ENCODE measurements at places on chromosomes 1 and 21.

- H3K27ac ChIP-seq, result peak overlapping the region; percentile 35
- H3K4me1 ChIP-seq, result peaks cover 20% of the 10 kb centered on the region
- no peak overlapping the region for H3K4me3 ChIP-seq
- H3K27me3 ChIP-seq, result no peaks in the 10 kb centered on the region
These were observed 65.7 kb upstream of the MORC3 start for GRCh38 chr21:36254106-36254941.

GRCh38 chr1:90476994-90477393, 240.1 kb downstream of the BARHL2 start:
- DNase-seq, result no peak
- H3K27me3 ChIP-seq, result no peaks in the 10 kb centered on the region
- no peak overlapping the region for H3K4me3 ChIP-seq
- H3K36me3 ChIP-seq, result no peaks in the 10 kb centered on the region

DNA sequence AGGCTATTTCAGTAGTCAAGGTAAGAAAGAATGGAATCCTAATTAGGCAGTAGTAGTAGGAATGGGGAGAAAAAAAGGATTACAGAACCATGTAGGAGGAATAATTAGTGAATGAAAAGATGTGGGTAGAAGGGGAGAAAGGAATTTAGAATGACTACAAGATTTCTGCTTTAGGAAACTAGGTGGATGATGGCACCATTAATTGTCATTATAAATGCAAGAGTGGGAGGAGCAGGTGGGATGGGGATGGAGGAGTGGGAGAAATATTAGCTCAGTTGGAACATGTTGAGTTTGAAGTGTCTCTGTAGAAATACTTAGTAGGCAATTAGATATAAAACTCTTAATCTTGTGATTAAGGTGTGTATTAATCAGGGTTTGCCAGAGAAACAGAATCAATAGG, 50.0 kb upstream of the C21orf91 start:
- H3K4me3 ChIP-seq, result no peak overlapping the region
- no peaks in the 10 kb centered on the region for H3K4me1 ChIP-seq
- DNase-seq, result no peak
- no peak overlapping the region for H3K27ac ChIP-seq
- H3K36me3 ChIP-seq, result no peaks in the 10 kb centered on the region
- H3K27me3 ChIP-seq, result no peaks in the 10 kb centered on the region

- H3K4me1 ChIP-seq, result peaks cover 92% of the 10 kb centered on the region
- H3K36me3 ChIP-seq, result peaks cover 75% of the 10 kb centered on the region
- DNase-seq, result peak; percentile 58
- peak overlapping the region; percentile 83 for H3K27ac ChIP-seq
- no peaks in the 10 kb centered on the region for H3K27me3 ChIP-seq
- H3K4me3 ChIP-seq, result peak overlapping the region; percentile 44
These were observed 16.0 kb downstream of the ITPKB start for GRCh38 chr1:226722901-226723656.

- peaks cover 10% of the 10 kb centered on the region for H3K4me1 ChIP-seq
- peaks cover 58% of the 10 kb centered on the region for H3K27me3 ChIP-seq
- no peak overlapping the region for H3K27ac ChIP-seq
- no peaks in the 10 kb centered on the region for H3K36me3 ChIP-seq
- H3K4me3 ChIP-seq, result no peak overlapping the region
These were observed 11.5 kb upstream of the COL16A1 start for GRCh38 chr1:31715087-31715872.

DNA sequence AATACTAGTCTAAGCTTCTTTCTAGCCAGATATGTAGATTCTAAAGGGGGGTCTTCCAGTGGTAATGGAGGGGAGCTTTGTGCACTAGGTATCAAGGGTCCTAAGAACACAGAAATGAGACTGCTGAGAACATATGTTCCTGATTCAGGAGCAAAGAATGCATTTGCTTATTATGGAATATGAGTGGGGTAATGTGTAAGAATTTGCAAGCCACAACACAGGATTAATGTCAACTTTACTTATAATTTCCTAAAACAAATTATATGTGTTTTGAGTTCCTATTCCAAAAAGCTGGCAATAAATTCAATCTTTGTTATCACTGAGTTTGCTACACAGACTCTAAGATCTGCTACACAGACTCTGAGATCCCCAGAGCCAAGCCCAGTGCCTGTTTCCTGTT, 357.0 kb upstream of the PTBP2 start:
- H3K36me3 ChIP-seq, result no peaks in the 10 kb centered on the region
- DNase-seq, result no peak
- H3K27ac ChIP-seq, result no peak overlapping the region
- H3K4me1 ChIP-seq, result peaks cover 5% of the 10 kb centered on the region
- no peaks in the 10 kb centered on the region for H3K27me3 ChIP-seq

DNA sequence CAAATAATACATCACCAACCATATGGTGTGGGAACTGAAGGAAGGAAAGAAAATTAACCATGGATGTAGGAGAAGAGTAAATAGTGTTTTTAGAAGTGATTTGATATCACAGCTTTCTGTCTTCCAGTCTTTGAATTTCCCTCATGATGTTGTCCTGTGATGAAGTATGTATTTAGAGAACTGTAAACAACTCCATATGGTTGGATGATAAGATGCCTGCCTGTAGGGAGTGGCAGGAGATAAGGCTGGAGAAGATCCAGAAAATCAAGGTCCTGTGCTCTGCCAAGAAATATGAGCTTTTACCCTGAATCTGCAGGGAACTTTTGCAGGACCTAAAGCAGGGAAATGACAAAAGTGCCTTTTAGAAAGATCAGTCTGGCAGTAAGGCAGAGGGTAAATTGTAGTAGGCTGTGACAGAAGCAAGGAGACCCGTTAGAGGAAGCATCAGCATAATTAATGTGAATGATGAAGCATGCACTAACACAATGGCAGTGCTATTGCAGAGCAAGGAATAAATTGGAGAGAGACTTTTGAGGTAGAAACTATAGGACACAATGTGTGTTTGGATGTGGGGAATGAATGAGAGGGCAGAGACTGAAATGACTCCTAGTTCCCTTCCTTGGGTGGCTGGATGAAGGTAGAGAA, 21.9 kb downstream of the CEPT1 start:
- no peaks in the 10 kb centered on the region for H3K4me1 ChIP-seq
- H3K27me3 ChIP-seq, result no peaks in the 10 kb centered on the region
- no peak for DNase-seq
- peaks cover 33% of the 10 kb centered on the region for H3K36me3 ChIP-seq
- no peak overlapping the region for H3K4me3 ChIP-seq

DNA sequence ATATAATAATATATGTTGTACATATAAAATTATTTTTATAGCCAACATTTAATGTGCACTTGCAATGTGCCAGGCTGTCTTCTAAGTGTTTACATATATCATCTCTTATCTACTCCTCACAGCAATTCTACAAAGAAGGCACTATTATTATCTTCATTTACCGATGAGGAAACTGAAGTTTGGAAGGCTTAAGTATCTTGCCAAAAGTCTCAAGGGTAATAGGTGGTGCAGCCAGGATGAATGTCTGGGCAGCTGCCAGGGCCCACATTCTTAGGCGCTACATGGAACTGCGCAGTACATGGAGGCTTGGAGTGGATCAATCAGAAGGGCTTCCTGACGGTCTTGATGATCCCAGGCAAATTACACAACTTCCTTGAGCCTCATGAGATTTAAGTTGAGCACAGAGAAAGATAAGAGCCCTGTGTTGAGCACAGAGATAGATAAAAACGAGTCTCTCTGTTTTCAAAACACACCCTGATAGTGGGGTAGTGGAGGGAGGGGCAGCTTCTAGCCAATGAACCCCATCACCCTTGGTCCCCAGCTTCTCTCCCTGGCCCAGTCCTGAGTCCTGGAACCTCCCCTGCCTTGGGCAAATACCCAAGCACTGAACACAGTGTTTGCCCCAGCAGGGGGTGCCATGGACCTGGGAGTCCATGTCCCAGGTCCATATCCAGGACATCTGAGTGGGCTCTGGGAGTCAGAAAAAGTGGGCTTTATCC, 9.2 kb downstream of the POU3F1 start:
- H3K36me3 ChIP-seq, result no peaks in the 10 kb centered on the region
- H3K4me1 ChIP-seq, result no peaks in the 10 kb centered on the region
- no peak overlapping the region for H3K4me3 ChIP-seq
- H3K27ac ChIP-seq, result no peak overlapping the region
- no peak for DNase-seq

GRCh38 chr1:201408176-201408833, 9.2 kb upstream of the LAD1 start:
- H3K36me3 ChIP-seq, result no peaks in the 10 kb centered on the region
- H3K27me3 ChIP-seq, result no peaks in the 10 kb centered on the region
- no peak overlapping the region for H3K27ac ChIP-seq
- no peak overlapping the region for H3K4me3 ChIP-seq
- peak; percentile 81 for DNase-seq
- no peaks in the 10 kb centered on the region for H3K4me1 ChIP-seq

DNA sequence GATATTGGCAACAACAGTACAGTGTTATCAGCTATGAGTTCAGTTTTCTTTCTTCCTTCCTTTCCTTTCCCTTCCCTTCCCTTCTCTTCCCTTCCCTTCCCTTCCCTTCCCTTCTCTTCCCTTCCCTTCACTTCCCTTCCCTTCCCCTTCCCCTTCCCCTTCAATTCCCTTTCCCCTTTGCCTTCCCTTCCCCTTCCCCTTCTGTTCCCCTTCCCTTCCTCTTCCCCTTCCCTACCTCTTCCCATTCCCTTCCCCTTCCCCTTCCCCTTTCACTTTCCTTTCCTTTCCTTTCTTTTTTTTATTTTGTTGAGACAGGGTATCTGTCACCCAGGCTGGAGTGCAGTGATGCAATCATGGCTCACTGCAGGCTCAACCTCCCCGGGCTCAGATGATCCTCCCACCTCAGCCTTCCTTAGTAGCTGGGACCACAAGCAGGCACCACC, 72.3 kb upstream of the CAPZB start:
- H3K4me1 ChIP-seq, result peaks cover 4% of the 10 kb centered on the region
- no peak overlapping the region for H3K4me3 ChIP-seq
- H3K36me3 ChIP-seq, result no peaks in the 10 kb centered on the region
- H3K27ac ChIP-seq, result no peak overlapping the region
- no peak for DNase-seq

- DNase-seq, result no peak
- H3K4me3 ChIP-seq, result no peak overlapping the region
- H3K27ac ChIP-seq, result no peak overlapping the region
- no peaks in the 10 kb centered on the region for H3K36me3 ChIP-seq
- H3K27me3 ChIP-seq, result no peaks in the 10 kb centered on the region
- H3K4me1 ChIP-seq, result no peaks in the 10 kb centered on the region
These were observed 79.5 kb upstream of the CSF3R start for GRCh38 chr1:36562181-36562685.

GRCh38 chr1:162388615-162389014, 7.1 kb downstream of the C1orf226 start:
- H3K27ac ChIP-seq, result no peak overlapping the region
- H3K36me3 ChIP-seq, result no peaks in the 10 kb centered on the region
- DNase-seq, result no peak
- peaks cover 1% of the 10 kb centered on the region for H3K4me1 ChIP-seq
- peaks cover 9% of the 10 kb centered on the region for H3K27me3 ChIP-seq
- no peak overlapping the region for H3K4me3 ChIP-seq
